ENCODE measurements at places on chromosomes 4 and X. TPM values are rescaled to one million over a fixed set of nuclear protein-coding genes. Genes with fewer than 3 reads are reported as not detected.

DNA sequence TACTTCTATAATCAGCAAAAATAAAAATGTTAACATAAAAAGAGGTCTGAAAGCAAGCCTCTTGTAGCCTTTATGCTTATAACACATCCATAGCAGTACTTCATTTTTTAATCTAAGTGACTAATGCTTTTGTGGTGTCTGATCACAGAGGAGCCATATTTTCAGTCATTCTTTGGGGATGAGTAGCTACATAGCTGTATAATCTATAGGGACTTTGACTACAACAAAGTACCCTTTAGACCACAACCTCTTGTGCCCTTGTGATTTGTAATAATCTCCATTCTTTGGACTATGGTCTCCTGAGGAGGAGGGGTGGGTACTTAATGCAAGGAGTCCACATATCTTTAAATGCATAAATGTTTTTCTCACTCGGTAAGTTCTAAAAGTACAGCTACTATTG, 9.6 kb downstream of the DRP2 start:
- DNase-seq, result peak; percentile 25

DNA sequence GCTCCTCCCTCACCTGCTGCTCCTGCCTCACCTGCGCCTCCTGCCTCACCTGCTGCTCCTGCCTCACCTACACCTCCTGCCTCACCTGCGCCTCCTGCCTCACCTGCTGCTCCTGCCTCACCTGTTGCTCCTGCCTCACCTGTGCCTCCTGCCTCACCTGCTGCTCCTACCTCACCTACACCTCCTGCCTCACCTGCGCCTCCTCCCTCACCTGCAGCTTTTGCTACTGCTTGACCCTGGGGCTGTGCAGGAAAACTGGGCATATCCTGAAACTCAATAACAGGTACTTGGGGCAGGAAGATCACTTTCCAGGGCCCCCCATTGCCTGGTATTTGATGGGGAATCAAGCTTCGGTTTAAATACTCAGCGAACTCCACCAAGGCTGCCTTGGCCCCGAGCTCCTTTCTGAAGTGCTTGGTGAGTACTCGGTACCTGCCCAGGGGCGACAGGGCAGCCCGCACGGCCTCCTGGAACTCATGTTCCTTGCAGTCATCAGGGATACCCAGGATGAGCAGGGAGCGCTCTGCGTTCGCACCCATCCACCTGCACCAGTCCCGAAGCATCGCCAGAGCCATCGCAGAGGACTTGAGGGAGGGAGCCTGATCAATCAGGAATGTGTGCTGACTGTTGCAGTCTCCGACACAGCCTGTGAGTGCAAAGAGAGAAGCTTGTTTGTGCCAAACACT, 2.7 kb downstream of the PNMA6E start:
- DNase-seq, result no peak

GRCh38 chrX:139680356-139680755, 27.6 kb downstream of the MCF2 start:
- no peak for DNase-seq

The RASL11B gene
- total RNA-seq, result 1.3 TPM

DNA sequence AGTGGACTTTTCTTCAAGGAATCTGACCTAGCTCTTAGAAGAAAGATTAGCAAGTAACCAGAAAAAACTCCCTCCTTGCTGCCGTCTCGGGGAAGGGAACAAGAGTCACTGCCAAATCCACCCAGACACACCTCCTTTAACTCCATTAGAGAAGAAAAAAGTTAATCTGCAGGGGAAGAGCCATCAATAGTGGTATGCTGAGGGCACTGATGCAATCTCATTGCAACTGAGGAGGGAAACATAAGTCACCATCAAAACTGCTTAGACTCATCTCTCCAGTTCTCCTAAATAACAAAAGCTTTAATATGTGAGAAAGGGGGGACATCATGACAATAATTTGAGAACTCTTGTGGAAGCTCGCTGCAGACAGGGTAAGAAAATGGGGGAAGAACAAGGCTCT, 49.3 kb upstream of the MAGED4B start:
- no peak for DNase-seq

DNA sequence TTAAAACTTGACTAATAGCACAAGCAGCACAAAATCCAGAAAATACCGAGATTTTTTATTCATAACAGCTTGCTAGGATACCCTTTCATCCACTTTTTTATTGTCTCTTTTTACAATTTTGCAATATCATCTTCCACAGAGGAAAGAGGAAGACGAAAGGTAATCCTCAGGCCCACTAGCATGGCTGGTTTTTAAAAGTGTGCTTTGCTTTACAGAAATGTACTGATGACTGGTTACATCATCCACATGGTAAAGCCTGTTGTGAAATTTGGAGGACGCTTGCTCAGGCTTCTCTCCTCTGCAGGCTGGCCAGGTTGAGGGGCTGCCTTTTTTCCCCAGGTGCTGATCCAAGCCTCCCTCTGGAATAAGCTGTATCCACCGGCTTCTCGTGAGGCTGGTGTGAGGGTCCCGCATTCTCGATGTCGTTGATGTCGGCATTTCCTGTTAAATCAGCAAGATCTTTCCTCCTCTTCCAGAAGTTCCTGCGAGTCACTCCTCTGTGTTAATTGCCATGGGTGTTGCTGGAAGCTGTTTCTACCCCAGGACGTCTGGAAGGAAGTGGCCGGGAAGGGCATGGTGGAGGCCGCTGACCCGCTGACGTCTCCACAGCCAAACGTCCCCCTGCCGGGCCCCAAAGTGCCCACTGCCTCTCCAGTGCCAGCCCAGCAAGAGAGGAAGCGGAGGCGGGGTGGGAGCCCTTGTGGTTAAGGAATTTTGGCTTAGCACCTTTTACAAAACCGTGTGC, 5.8 kb upstream of the DGKQ start:
- DNase-seq, result peak; percentile 85

DNA sequence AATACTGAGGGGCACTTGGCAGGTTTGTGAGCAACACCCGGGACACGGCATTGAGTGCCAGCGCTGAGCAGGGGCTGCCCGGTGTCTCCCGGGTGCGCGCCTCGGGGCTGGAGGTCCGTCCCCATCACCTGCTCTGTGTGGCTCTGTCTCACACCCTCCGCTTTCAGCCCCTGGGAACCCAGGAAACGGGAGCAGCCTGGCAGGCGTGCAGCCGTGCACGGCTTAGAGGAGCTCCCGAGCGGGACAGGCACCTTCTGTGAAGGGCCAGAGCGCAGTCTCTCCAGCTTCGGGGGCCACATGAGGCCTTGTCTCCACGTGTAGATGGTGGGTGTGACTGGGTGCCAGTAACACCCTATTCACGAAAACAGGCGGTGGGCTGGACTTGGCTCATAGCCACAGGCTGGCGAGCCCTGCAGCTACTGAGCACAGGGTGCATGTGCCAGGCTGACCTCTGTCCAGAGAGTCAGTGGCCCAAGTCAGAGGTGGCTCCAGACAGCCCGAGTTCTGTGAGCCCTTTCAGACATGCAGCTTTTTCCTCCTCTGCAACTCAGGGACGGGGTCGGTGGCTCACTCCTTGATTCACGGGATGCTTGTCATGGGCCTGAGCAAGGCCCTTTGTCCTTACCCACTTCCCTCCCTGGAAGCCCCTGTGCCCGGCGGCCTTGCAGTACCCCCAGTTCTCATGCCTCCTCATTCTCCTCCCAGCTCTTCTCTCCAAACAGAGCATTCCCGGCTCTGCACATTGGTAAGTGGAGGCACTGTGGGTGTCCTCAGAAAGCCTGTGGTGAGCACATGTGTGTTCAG, 23.5 kb downstream of the UVSSA start:
- DNase-seq, result no peak

GRCh38 chr4:112521123-112522023, 5.4 kb upstream of the NEUROG2 start:
- DNase-seq, result no peak

DNA sequence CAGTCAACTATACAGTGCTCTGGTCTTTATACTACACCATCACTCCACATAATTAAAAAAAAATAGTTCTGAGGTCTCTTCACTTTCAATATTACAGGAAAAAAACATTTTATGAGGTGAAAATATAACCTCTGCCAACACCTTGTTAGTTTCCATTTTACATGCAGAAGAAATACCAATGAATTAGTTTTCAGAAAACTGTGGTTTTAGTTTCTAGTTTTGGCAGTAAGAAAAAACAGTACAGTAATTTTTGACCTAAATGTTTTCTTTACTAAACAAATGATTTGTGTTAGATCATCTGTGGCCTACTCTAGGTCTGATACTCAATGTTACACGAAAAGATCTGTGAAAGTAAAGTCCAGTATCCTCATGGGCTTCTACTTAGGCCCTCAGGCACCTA, 10.0 kb downstream of the SULT1E1 start:
- DNase-seq, result no peak

DNA sequence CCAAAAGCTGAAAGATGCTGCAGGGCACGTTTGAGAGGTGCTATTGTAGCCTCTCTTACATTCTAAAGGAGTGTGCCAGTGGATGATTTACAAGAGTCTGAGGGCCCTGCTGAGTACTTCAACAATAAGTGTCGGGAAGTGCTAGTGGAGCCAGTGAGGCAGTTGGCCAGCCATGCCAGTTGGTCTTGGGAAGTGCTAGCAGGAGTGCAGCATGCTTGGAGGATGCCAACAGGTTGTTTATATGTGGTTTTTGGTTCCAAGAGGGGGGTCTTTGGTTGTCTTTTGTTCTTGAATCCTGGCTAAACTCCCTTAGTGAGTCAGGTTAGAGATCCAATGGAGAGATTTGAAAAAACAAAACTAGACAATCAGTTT, 335.3 kb downstream of the PABPC4L start:
- DNase-seq, result peak; percentile 10

- DNase-seq, result no peak
Measured at GRCh38 chr4:141352331-141352730, 131.6 kb downstream of the ZNF330 start.

The SCLT1 gene
- total RNA-seq, result 19.3 TPM

DNA sequence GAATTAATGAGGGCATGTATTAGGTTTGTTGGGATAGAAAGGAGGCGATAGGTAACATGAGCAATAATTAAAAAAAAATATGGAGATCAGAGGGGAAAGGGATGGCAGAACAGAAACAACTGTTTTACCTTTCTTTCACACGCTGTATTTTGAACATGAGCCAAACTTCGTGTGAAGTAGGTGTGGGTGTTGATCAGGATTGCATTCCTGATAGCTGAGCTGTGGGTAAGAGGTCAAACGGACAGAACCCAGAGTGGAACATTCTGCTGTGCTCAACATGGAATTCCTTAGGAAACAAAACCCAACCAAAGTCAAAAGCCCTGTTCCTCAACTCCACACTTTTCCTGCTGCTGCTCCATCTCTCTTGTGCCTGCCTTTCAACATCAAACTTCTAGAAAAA, 162.5 kb upstream of the CASK start:
- no peak for DNase-seq

The GABRG1 gene
- not detected for total RNA-seq

DNA sequence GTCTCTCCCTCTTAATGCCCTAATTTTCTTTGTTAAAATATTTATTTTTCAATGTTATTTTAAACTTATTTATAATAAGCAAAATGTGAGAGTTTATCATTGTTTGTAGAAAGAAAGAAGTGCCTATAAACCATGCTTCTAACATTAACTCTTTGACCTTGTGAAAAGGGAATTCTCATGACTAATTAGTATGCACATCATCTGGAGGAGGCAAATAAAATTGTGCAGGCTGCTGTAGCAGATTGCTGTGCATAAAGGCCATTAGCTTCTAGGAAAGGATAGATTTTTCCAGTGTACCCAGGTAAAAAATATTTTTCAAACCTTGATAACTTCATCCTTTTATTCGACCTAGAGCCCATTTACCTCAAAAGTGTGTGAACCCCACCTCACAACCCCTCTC, 84.6 kb upstream of the GUCY1A1 start:
- peak; percentile 61 for DNase-seq

DNA sequence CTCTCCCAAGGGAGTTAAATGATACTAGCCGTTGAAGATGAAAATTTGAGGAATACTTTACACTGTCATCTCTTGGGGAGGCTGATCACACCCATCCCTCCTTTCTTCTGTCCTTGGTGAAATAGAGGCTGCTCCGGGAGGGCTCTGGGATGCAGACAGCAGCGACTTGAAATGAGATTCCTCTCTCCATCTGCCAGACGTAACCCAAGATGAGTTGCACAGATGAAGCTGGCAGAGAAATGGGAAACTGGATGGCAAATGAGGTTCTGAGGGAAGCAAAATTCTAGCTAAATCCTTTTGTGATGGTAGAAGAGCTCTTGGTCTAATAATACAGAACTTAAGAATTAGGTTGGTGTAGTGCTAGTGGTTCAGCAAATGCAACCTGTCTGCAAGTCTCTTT, 201.4 kb downstream of the AASDH start:
- no peak for DNase-seq

DNA sequence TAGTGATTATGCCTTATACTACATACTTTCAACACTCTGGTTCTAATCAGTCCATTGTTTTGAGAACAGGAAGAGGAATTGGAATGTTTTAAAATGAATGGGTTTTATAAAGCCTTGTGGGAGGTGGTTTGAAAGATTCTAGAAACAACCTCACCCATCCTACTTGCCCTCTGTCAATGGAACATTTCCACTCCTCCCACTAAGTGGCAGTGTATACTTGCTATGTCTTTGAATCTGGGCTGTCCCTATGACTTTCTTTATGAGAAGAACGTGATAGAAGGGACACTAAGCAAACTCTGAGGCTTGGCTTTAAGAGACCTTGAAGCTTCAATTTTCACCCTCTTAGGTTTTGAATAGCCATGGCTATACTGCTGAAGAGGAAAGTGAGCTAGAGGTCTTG, 611.2 kb downstream of the PPP4R3C start:
- peak; percentile 11 for DNase-seq

GRCh38 chr4:170386971-170387370, 297.2 kb upstream of the AADAT start:
- peak; percentile 14 for DNase-seq

- peak; percentile 64 for DNase-seq
Measured at GRCh38 chr4:6885953-6886557, 23.6 kb upstream of the TBC1D14 start.

Data from fibroblast of villous mesenchyme (primary cell).